ENCODE measurements at places on chromosomes 16 and 17.

DNA sequence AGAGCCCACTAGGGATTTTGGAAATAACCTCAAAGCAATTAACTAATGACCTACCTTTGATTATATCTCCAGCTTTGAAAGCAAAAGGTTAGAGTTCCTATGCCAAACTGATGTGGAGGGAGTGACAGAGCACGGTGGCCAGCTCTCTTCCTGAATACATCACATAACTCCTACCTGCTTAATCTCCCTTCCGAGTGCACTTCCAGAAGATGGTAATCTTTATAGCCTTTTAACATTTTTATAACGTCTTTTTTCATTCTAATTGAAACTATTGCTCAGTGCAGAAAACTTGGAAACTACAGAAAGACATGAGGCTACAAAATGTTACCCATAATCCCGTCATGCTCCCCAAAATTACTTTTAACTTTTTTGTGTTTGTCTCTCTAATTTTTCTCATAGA lies 110.5 kb upstream of the COX10 start:
- DNase-seq, result no peak

DNA sequence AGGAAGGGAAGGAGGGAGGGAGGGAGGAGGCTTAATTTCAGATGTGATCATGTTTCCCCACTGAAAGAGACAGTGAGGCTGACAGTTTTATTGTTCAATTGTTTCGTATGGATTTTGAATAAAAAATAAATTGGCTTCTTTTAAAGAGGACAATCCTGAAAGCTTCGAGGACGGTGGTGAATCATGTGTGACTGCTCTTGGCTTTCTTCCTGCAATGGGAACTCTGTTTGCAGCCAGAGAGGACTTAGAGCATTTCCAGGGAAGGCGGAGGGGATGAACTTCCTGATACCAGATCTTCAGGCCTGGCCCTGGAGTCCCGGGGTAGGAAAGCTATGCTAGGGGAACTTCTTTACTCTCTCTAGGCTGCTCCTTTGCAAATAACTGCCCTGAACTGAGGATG lies 72.8 kb upstream of the C16orf82 start:
- no peak for DNase-seq

- DNase-seq, result no peak
Observed at GRCh38 chr16:3780570-3780969, 63.2 kb upstream of the TRAP1 start.

DNA sequence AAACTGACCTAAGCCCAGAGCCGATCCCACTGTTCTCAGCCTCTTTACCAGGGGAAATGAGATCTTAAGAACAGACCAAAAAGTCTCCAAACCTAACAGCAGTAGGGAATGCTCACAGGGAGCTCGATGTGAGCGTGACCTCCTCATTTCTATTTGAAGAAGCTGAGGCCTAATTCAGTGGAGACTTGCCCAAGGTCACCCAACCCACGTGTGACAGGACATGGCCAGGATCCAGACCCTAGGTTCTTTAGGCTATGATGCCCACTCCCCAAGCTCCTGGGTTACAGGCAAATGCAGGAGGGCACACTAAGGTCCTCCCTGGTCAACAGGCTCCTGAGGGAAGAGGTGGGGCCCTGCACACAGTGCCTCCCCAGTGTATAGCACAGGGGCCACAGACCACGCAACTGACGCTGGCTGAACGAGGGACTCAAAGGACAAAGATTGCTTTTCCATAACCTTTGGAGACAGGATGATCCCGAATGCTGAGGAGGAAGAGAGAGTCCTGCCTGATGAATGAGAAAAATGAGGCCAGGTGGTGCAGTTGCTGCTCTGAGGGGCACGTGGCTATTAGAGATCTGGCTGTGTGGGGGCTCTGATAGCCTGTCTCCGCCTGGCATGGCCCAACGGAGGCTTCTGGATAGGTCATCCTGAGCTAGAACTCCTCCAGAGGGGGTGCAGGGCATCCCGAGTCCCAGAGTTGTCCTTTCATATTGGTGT lies 24.0 kb downstream of the MAP3K14 start:
- DNase-seq, result no peak

Measured in CD4-positive, alpha-beta T cell treated with Interferon gamma for 1 hour (primary cell).